Stimulated activated CD8-positive, alpha-beta memory T cell treated with anti-CD3 and anti-CD28 coated beads, Interleukin-15, amount 100 ng/mL, for 4 hours (primary cell): ENCODE measurements at places on chromosomes 6 and 20.

DNA sequence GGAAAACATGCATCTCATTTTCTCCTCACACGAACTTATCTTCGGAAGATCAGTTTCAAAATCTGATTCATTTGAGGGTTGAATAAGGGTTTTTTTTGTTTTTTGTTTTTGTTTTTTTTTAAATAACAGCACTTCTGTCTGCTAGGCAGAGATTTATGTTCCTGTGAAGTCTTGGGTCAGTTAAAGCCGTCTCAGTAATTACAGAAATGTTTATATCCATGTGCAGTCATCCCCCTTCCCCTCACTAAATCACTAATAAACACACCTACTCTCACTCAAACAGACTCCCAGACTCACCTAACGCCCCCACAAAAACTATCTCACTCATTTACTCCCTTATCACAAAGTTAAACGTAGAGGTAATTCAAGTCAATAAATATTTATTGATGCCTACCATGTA, 214.2 kb upstream of the SUPT3H start:
- no peak for DNase-seq

GRCh38 chr6:131958542-131959470, 7.6 kb upstream of the CCN2 start:
- no peak for DNase-seq

- no peak for DNase-seq
Observed at GRCh38 chr6:6649824-6650349, 61.4 kb downstream of the LY86 start.

DNA sequence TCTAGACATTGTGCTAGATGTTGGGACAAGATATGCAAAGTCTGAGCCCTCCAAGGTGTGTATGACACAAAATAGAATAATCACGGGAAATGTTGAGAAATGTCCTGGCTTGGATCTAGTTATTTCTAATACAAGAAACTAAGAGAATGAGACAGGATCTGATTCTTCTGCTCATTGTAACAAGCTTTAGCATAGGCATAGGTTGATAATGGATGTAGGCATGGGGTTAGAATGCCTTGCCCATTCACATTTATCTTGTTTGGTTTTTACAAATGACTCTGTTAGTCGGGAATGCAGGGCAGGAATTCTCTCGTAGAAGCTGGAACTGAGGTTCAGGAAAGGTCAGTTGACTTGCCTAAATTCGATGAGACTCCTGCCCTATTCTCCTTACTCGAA, 1.5 kb upstream of the SLC26A8 start:
- no peak for DNase-seq

DNA sequence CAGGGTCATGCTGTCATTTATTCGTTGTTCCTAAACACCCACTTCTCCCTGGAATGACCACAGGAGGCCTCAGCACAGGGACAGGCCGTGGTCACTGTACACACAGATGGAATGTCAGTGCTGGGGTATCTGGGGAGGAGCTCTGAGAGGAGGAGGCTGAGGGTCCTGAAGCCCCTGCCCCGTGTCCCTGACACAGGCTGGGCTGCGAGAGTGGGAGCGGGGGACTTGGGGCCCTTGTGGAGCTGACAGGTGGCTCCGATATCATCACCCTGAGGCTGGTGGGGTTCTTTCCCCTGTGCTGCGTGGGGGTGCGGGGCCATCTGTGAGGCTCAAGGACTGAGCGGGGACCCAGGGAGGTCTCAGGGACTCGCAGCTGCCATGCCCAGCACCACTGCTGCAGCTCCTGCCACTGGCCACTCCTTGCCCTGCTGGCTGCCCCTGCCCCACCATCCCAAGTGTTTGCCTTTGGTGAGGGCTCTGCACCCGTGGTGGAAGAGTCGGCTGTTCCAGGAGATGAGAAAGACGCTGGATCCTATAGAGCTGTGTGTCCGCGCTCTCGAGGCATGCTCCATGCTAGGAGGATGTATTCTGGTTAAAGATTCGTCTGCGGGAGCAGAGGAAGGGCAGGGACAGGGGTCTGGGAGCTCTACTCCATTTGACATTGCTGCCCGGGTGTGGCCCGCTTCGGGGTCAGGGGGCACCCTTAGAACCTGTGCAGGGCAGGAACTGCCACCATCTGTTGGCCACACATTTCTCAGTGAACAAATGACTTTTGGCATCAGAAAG, 18.9 kb downstream of the NPEPL1 start:
- DNase-seq: no peak

DNA sequence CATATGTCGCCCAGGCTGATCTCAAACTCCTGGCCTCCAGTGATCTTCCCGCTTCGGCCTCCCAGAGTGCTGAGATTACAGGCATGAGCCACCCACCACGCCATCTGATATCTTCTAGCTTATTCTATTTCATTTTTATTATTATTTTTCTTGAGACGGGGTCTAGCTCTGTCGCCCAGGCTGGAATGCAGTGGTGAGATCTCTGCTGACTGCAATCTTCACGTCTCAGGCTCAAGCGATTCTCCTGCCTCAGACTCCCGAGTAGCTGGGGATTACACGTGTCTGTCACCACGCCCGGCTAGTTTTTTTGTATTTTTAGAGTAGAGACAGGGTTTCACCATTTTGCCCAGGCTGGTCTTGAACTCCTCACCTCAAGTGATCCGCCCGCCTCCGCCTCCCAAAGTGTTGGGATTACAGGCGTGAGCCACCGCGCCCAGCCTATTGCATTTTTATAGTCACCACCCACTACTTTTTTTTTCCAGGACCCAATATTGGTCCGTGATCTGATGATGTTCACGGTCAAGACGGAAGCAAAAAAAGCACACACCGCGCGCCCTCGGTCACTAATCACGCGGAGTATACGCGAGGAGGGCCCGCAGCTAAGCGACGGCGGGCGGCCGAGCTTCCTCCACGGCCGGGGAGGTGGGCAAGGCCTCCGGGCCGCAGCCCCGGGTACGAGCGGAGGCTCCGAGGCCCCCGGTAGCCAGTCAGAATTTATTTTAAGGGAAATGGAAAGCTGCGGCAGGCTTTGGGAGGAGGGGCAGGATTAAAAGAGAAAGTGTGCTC, 1.1 kb upstream of the LSM14B start:
- no peak for DNase-seq

DNA sequence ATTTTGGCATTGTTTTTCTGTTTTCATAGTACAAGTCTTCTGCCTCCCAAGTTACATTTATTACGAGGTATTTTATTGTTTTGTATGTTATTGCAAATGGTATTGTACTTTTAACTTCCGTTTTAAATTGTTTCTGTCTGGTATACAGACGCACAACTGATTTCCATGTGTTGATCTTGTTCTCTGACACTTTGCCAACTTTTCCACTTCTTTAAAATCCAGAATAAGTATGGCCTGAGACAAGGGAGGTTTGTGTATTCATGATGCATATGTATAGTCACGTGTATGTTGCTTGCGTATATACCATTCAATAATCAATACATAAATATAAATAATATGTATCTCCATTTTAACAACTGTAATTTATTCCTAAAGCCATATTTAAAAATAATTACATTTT, 41.2 kb downstream of the THBS2 start:
- DNase-seq: no peak

DNA sequence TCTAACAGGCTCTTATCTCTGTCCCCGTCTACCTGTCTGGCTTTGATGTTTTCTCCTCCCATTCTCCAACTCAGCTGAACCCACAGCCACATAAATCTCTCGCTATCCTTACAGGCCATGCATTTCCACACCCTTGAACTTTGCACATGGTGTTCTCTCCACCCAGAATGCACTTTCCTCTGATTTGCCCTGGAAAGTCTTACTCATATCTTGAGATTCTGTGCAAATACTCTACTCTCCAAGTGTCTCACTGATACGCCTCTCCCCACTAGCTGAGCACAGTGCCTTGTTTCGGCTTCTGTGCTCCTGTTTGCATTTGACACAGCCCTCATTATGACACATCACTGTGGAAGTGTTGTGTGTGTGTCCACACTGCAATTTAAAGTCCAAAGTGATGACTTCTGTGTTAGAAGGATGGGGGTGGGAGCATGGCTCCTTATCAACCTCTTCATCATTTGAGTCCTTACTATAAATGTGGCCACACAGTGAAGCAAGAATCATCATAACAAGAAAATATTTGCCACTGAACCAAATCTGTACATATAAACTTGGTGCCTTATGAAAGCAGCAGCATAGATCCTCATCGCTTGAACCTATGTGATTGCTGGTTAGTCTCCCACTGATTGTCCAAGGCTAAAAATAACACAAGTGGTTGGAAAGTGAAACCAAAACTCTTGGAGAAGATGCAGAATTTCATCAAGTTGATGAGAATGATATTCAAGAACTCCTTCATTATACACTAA, 5.5 kb upstream of the PRELID3B start:
- DNase-seq: no peak

DNA sequence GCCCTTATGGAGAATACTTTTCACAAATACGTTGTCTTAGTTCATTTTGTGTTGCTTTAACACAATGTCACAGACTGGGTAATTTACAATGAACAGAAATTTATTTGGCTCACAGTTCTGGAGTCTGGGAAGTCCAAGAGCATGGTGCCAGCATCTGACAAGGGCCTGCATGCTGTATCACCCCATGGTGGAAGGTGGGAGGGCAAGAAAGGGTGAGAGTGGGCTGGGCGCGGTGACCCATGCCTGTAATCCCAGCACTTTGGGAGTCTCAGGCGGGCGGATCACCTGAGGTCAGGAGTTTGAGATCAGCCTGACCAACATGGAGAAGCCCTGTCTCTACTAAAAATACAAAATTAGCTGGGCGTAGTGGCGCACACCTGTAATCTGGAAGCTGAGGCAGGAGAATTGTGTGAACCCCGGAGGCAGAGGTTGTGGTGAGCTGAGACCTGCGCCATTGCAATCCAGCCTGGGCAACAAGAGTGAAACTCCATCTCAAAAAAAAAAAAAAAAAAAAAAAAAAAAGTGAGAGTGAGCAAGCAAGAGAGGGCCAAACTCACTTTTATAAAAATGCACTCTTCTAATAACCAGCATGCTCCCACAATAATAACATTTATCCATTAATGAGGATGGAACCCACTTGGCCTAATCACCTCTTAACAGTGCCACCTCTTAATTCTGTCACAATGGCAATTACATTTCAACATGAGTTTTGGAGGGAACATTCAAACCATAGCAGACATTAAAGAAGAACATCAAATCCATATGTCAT, 36.1 kb downstream of the NCOA7 start:
- DNase-seq: no peak

DNA sequence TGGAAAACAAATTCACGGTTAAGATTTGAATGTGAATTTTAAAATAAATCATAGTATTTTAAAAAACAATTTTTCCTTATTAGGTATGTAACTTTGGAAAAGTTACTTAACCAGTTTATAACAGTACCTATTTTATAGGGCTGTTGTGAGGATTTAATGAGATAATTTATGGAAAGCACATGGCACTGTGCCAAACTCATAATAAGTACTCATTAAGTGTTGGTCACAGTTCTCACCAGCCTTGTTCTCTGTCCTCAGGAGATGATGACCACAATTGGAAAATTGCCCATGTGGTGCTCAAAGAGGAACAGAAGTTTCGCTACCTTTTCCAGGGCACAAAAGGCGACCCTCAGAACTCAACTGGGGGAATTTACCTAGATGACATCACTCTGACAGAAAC, 39.6 kb downstream of the MEP1A start:
- no peak for DNase-seq

- no peak for DNase-seq
Observed at GRCh38 chr6:169312658-169313346, 59.2 kb upstream of the THBS2 start.

DNA sequence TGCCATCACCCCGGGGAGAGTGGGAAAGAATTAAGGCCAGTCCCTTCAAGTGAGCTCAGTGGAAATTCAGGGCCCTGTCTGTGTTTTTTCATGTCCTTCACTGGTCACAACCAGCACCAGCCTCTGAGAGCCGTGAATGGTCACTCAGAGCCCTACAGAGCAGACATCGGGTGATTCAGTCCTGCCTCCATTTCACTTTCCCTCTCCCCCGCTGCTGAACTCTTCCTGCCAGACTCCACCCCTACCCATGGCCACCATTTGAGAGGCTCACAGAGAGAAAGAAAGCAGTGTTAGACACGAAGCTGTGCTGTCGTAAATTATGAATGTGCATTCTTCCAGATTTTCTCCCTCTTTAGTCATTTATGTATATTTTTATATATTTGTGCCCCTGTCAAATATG, 5.4 kb downstream of the R3HDML start:
- DNase-seq: no peak

DNA sequence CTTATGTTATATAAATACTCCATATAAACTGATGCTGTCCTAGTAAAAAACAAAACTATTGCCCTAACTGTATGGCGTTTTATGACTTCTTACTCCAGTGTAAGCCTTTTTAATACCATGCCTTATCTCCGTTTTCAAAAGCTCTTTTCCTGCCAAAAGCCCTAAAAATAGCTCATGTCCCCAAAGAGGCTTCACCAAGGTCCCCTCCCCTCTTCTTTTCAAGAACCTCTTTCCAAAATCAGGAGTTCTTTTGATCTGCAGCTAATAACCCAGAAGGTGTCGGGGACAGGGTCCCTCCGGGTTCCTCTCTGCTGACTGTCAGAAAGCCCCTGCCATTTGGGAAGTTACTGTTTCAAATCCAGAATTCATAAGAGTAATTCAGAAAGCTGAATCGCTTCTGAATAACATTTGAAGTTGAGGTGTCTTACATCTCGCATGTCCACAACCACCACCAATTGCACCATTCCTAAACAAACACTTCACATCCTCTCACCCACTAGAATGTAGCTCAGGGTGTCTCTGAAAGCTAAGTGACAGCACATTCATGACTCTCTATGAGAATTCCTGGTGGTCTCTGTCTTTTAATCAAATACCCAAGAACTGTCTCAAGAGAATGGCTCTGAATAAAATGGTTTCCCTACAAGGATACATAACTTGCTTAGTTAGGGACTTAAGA, 13.3 kb downstream of the TASP1 start:
- no peak for DNase-seq

- DNase-seq: no peak
Observed at GRCh38 chr6:151160929-151161757, 78.6 kb upstream of the AKAP12 start.

DNA sequence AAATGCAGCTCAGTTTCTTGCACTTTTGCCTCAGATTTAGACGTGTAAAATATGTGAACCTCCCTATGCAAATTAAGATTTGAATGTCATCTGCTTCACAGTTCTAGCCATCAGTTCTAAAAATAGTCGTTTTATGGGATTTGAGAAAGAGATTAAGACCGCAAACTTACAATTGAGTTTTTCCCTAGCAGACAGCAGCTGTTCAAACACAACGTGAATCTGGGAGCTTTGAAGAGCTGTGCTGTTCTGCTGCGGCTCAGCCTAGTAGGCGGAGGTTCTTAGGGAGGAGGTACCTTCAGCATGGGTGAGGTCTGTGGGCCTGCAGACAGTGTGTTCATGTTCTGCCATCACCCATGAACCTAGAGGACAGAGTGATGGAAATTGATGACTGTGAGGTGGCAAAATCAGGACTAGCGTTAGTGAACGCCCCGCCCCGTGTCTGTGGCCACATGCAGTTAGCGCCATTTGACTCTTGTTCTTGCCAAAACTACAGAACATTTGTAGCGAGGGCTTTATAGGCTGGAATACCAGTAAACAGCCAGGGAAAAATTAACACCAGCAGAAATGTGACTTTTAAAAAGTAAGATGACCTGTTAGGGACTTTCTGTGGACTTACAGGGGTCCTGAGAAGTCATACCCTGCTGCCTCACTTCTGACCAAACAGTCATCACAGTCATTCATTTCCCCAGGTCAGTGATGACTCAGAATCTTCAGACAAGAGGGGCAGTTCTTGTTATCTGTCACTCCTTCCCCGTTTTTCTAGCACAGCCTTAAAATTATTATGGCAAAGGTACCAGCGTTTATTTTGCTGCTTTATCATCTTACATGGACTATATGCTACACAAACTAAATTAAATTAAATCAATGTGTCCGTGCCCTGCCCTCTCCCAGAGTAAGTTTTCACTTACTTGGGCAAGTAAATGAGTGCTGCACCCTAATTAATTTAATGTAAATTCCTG, 84.3 kb upstream of the TMEM181 start:
- DNase-seq: no peak

GRCh38 chr6:38786486-38786885, 71.4 kb downstream of the DNAH8 start:
- no peak for DNase-seq
